ENCODE measurements at places on chromosomes 2 and 18.

GRCh38 chr2:66490588-66491001 is 55.7 kb downstream of the MEIS1 start:
- DNase-seq: no peak

- no peak for DNase-seq
Observed at GRCh38 chr2:126663184-126663963, 7.4 kb downstream of the GYPC start.

DNA sequence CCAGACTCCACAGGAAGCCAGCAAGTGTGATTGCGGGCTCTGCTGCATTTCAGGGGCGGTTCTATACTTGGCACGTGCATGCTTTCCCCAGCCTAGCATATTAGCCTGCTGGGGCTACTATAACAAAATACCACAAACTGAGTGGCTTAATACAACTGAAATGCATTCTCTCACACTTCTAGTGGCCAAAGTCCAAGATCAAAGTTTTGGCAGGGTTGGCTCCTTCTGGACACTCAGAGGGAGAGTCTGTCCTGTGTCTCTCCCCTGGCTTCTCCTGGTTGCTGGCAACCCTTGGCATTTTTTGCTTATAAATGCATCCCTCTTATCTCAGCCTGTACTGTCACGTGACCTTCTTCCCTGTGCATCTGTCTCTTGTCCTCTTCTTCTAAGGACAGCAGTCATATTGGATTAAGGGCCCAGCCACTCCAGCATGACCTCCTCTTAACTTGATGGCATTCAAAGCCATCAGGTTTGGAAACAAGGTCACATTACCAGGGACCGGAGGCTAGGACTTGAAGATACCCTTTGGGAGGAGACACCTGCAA is 138.7 kb downstream of the RNF152 start:
- no peak for DNase-seq

DNA sequence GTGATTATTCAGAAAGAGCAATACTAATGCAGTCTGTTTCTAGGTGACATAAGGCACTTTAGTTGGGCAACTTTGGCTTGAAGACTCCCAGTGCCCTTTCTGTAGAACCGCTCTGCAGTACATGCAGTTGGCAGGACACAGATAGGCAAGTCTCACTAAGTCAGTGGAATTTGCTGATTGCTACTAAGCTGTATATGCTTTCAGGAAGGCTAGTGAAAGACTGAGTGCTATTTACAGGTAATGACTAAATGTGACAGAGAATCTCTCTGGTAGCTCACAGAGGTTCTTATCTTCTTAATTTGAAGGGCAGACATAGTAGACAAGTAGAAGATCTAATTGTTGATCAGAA is 243.0 kb downstream of the WDPCP start:
- no peak for DNase-seq

DNA sequence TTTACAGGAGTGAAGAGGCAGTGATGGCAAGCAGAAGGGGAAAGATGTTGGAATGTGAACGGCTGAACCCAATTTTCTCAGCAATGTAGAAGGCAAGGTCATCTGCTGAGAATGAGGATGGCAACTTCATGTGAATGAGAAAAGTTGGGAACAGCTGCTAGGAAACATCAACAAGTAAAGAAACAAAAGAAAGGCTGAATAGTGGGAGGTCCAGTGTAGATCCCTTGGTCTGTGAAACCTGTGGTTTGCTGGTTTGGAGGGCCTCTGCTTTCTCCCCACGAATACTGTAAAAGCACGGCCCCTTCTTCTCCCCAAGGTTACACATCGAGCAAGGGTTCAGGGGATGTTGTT is 27.4 kb downstream of the MARCHF4 start:
- DNase-seq: no peak

GRCh38 chr2:85534099-85534498 is 4.9 kb upstream of the MAT2A start:
- no peak for DNase-seq

- DNase-seq: no peak
Observed at GRCh38 chr2:84904717-84905174, 710 bp upstream of the TMSB10 start.

GRCh38 chr18:70154591-70155194 is 50.8 kb downstream of the RTTN start:
- no peak for DNase-seq

GRCh38 chr2:183521911-183522310 is 397.7 kb downstream of the NUP35 start:
- DNase-seq: no peak

- no peak for DNase-seq
Observed at GRCh38 chr2:126809340-126809739, 89.3 kb upstream of the TEX51 start.

GRCh38 chr18:35389095-35389618 is 12.0 kb upstream of the ZNF396 start:
- DNase-seq: no peak

- no peak for DNase-seq
Observed at GRCh38 chr2:189348369-189348768, 92.9 kb upstream of the WDR75 start.

DNA sequence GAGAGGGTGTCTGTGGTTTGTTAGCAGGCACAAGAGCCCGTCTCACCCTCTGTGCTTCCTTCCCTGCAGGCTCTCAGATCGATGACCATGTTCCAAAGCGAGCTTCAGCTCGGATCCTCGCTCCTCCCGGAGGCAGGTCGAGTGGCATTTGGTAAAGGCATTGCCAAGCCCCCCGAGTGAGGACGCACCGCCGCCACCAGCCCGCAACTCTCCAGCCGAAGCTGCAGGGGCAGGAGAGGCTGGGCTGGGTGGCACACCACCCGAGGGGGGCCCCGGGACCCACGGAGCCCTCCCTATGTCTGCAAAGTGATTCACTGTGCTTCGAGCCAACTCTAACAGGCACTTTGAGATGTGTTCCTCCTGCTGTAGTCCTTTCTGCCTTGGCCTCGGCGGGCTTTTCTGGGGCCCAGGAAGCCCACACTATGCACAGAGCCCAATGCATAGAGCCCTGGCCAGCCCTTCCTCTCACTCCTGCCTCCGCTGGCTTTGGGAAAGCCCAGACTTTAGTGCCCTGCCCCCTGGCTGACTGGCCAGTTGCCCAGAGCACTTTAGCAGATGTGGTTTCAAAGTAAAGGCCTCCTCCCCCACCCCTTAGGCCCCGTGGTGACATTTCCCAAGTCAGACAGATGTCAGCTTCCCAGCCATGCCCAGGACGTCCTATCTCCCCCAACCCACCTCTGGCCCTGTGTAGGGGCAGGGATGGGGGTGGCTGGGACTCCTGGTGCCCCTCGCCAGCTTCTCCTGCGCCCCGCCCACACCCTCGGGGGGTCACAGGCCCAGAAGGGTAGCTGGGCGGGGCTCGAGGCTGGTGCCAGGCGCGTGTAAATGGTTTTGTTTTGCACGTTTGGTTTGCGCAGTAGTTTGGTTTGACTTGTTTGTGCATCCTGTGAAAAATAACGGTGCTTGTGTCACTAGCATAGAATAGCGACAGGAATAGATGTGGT is 23.3 kb upstream of the MAPRE3 start:
- DNase-seq: no peak

GRCh38 chr2:127365211-127365643 is 22.5 kb downstream of the MAP3K2 start:
- DNase-seq: no peak

DNA sequence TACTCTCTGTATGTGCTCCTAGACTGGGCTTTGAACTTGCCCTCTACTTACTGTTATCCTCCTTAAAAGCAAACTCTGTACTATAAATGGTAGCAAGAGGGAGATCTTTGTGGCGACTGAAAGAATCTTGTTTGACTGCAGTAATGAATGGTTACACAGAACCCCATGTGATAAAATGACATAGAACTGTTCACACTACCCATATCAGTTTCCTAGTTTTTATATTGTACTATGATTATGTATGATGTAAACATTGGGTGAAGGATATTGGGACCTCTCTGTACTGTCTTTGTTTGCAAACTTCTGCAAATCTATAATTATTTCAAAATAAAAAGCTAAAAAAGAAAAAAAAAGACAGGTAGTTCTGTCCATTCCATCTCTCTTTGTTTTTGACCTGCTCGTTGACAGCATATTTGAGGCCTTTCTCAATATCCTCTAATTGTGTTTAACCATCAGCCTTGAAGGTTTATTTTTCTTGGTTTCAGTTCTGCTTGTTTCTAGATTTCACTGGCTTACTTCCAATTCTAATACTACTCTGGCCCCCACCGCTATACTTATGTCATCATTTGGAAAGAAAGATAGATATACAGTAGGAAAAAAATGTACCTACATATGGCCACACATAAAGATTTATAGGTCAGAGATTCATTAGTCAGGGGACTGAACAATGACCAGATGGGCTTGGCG is 79.2 kb upstream of the MYO3B start:
- no peak for DNase-seq

- DNase-seq: no peak
Observed at GRCh38 chr18:10241579-10241978, 212.9 kb upstream of the APCDD1 start.

GRCh38 chr2:38598200-38598990 is 4.3 kb downstream of the HNRNPLL start:
- no peak for DNase-seq

- DNase-seq: no peak
Observed at GRCh38 chr2:164711766-164712138, 90.5 kb upstream of the GRB14 start.
